Prostate gland (tissue), 2 donors: ENCODE measurements at places on chromosomes 2 and 18. TPM values are rescaled to one million over a fixed set of nuclear protein-coding genes. Genes with fewer than 3 reads are reported as not detected.

SCYGR2 gene
- total RNA-seq: not detected

DNA sequence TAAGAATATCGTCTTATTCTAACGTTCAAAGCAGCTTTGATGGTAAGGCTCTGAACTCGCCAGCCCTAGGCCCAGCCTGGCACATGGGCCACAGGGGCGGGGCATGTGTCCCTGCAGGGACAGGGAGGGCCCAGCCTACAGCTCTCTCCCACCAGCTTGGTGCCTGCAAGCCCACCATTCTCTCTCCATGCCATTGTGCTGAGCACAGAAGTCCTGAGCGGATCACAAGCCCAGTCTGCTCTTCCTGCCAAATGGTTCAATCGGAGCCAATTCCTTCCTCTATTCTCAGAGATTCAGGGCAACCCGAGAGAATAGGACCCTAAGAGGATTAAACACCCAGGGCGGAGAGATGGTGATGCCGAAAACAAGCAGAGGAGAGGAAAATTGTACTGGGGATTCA lies 50.3 kb upstream of the APCDD1 start:
- no peaks in the 10 kb centered on the region for H3K27me3 ChIP-seq
- H3K4me3 ChIP-seq: no peak overlapping the region
- no peak overlapping the region for H3K27ac ChIP-seq
- no peaks in the 10 kb centered on the region for H3K4me1 ChIP-seq
- H3K36me3 ChIP-seq: no peaks in the 10 kb centered on the region

- DNase-seq: no peak
- H3K4me3 ChIP-seq: no peak overlapping the region
- H3K27ac ChIP-seq: no peak overlapping the region
- no peaks in the 10 kb centered on the region for H3K27me3 ChIP-seq
These were observed 9.6 kb downstream of the RPL37A start for GRCh38 chr2:216508229-216508628.

GRCh38 chr2:177329064-177329463 lies 63.5 kb upstream of the AGPS start:
- H3K27me3 ChIP-seq: no peaks in the 10 kb centered on the region
- no peak overlapping the region for H3K4me3 ChIP-seq
- no peaks in the 10 kb centered on the region for H3K4me1 ChIP-seq
- DNase-seq: no peak
- no peaks in the 10 kb centered on the region for H3K36me3 ChIP-seq

DNA sequence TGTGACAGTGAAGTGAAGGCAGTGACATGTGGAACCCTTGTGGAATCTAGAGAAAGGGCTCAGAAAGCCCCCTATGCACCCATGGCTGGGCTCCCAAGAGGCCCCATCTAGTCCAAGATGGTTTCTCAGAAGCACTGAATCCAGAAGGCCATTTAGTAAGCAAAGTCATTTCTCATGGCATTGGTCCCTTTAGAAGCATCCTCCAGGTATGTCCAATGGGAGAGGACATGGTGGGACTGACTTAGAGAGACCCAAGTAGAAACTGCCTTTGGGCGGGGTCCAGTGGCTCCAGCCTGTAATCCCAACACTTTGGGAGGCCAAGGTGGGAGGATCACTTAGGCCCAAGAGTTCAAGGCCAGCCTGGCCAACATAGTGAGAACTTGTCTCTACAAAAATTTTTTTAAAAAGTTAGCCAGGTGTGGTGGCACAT lies 72.5 kb upstream of the RMDN2 start:
- no peak overlapping the region for H3K4me3 ChIP-seq
- no peaks in the 10 kb centered on the region for H3K36me3 ChIP-seq
- H3K4me1 ChIP-seq: no peaks in the 10 kb centered on the region

GRCh38 chr2:215712871-215713790 lies 277.3 kb upstream of the FN1 start:
- no peaks in the 10 kb centered on the region for H3K4me1 ChIP-seq
- no peak for DNase-seq
- H3K36me3 ChIP-seq: no peaks in the 10 kb centered on the region
- H3K27ac ChIP-seq: peak overlapping the region; percentile 33
- no peak overlapping the region for H3K4me3 ChIP-seq
- H3K27me3 ChIP-seq: no peaks in the 10 kb centered on the region

GRCh38 chr2:48707466-48707865 lies 48.1 kb downstream of the LHCGR start:
- H3K4me1 ChIP-seq: no peaks in the 10 kb centered on the region
- no peaks in the 10 kb centered on the region for H3K27me3 ChIP-seq
- no peak overlapping the region for H3K27ac ChIP-seq
- no peak overlapping the region for H3K4me3 ChIP-seq

DNA sequence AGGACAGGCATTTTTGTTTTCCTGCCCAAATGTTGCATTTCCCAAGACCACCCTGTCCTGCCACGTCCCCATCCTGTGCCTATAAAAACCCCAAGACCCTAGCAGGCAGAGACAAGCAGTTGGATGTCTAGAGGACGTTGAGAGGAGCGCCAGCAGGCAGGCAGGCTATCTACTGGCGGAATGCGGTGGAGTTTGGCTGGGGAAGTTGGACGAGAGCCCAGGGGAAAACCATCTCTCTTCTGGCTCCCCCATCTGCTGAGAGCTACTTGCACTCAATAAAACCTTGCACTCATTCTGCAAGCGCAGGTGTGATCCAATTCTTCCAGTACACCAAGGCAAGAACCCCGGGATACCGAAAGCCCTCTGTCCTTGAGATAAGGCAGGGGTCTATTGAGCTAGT lies 72.5 kb downstream of the ARL6IP6 start:
- H3K4me1 ChIP-seq: no peaks in the 10 kb centered on the region
- H3K27me3 ChIP-seq: no peaks in the 10 kb centered on the region
- no peak overlapping the region for H3K4me3 ChIP-seq
- no peak overlapping the region for H3K27ac ChIP-seq
- no peaks in the 10 kb centered on the region for H3K36me3 ChIP-seq

GRCh38 chr2:207073412-207073800 lies 92.3 kb downstream of the KLF7 start:
- H3K4me3 ChIP-seq: no peak overlapping the region
- H3K27me3 ChIP-seq: no peaks in the 10 kb centered on the region
- H3K27ac ChIP-seq: no peak overlapping the region
- no peaks in the 10 kb centered on the region for H3K36me3 ChIP-seq
- DNase-seq: no peak

DNA sequence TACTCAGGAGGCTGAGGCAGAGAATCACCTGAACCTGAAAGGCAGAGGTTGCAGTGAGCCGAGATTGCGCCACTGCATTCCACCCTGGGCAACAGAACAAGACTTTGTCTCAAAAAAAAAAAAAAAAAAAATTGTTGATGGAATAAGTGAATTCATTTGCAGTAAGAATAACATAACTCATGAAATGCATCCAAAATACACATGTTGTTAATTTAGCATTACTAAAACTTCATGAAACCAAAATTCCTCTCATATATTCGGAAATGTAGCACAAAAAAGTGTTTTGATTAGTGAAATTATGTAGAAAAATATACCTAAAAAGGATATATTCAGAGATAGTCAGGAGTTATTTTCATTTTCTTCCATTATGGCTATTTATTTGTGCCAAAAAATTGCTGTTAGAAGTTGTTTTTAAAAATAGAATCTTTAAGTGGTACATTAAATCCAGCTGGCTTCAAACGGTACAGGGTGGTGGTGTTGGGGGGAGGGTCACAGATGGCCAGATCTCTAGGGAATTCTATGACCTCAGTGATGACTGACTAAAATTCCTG lies 78.2 kb upstream of the UGP2 start:
- H3K4me1 ChIP-seq: no peaks in the 10 kb centered on the region
- H3K27me3 ChIP-seq: no peaks in the 10 kb centered on the region
- H3K36me3 ChIP-seq: no peaks in the 10 kb centered on the region
- DNase-seq: no peak

KHK gene
- total RNA-seq: 7.0 TPM

- no peaks in the 10 kb centered on the region for H3K36me3 ChIP-seq
- DNase-seq: no peak
- no peak overlapping the region for H3K27ac ChIP-seq
- no peaks in the 10 kb centered on the region for H3K27me3 ChIP-seq
- no peak overlapping the region for H3K4me3 ChIP-seq
These were observed 200.6 kb downstream of the PPP1R1C start for GRCh38 chr2:182186132-182186735.

- no peak for DNase-seq
- no peaks in the 10 kb centered on the region for H3K4me1 ChIP-seq
- no peaks in the 10 kb centered on the region for H3K36me3 ChIP-seq
- no peak overlapping the region for H3K4me3 ChIP-seq
- no peaks in the 10 kb centered on the region for H3K27me3 ChIP-seq
- H3K27ac ChIP-seq: no peak overlapping the region
These were observed 1087.6 kb upstream of the PIK3C3 start for GRCh38 chr18:40867459-40867858.

PECR gene
- total RNA-seq: 6.9 TPM

DNA sequence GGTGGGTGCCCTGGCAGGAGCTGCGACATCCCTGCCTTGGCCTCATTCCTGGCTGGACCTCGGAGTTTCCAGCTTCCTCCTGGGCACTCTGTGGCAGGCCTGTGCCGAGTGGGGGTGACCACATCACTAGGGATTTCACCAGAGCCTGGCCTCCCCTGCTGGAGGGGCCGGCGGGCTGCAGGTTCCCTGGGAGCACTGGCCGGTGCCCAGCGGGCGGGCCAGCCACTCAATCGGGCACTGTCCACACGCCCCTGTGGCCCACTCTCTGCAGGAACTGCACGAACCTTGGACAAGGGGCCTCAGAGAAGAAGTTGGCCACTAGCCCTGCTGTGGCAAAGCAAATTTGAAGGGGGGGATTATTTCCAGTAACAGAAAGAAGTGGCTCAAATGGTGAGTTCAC lies 110.7 kb upstream of the APCDD1 start:
- no peak overlapping the region for H3K4me3 ChIP-seq
- no peaks in the 10 kb centered on the region for H3K4me1 ChIP-seq
- H3K27ac ChIP-seq: no peak overlapping the region
- no peak for DNase-seq
